WTC11 (cell line): ENCODE measurements at places on chromosomes 7 and 10. TPM values are rescaled to one million over a fixed set of nuclear protein-coding genes. Genes with fewer than 3 reads are reported as not detected.

DNA sequence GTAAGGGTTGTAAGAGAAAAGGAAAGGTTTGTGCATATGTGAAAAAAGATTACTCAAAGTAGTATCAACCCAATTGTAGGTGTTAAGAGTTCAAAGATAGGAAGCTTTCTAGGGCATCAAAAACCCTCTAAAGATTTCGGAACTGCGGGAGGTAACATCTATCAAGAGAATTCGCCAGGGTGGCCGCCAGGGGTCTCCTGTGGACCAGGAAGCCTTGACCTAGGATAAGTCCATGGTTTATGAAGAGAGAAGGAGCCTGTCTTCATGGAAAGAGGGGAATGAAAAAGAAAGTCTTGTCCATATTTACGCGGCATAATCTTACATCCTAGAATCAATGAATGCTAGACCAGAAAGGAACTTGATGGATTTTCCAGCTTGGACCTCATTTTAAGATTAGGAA, 140.7 kb upstream of the CALCR start:
- H3K27me3 ChIP-seq, result no peaks in the 10 kb centered on the region; the same call in 1 of the 2 replicates
- H3K4me1 ChIP-seq, result peaks cover 3% of the 10 kb centered on the region; the same call in 1 of the 2 replicates
- H3K36me3 ChIP-seq, result no peaks in the 10 kb centered on the region
- DNase-seq, result peak; percentile 75

DNA sequence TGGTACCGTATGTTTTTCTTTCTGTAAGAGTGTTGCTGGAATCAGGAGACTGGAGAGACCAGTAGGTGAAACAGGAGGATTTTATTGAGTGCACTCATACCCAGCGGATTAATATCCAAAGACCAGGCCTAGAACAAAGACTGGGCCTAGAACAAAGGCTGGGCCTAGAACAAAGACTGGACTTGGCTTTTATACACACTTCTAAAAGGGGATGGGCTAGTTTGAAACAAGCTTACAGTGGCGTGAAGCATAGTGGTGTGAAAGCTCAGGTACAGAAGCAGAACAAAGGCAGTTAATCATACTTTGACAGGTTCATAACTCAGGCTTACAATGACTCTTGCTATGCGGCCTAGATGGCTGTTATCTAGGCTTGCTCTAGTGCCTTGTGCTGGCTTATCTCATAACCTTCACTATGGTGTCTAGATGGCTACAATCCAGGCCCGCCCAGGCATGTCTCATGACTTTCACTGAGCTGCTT, 67.7 kb downstream of the TRIM24 start:
- DNase-seq, result no peak
- no peak overlapping the region for H3K4me3 ChIP-seq

DNA sequence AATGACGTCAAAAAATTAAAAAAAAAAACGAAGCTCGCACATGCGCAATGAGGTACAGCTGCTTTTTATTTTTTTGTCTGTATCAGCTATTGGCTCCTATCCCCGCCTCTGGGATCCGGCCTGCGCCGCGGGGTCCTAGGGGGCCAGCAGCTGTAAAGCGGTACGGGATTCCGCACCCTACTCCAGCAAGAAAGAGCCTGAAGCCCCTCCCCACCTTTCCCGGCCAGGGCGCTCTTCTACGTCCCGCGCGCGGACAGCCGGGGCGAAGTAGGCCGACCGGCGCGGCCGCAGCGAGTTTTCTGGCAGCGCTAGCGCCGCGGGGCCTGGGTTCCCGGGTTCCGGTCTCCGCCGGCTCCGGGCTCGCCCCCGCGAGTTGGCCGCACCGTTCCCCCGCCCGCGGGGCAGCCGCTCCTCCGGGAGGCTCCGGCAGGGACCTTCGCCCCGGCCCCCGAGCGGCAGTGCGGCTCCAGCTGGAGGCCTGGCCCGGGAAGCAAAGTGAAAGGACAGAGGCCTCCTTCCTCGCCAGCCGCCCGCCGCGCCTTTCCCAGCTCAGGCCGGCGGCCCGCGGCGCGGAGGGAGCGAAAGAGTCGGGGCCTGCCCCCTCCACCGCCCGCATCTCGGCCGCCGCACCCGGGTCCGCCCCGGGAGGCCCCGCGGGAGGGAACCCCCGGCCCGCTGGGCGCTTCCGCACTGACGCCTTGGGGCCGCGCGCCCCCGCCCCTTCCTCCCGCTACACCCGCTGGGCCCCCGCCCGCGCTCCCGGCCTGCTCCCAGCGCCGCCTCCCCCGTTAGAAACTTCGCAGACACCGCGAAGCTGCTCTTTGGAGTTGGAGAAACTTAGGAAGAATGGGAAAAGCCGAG, 4.7 kb upstream of the SPAG6 start:
- DNase-seq, result peak; percentile 66
- no peak overlapping the region for H3K27ac ChIP-seq
- H3K27me3 ChIP-seq, result peaks cover 96% of the 10 kb centered on the region
- H3K4me1 ChIP-seq, result peaks cover 15% of the 10 kb centered on the region
- H3K36me3 ChIP-seq, result no peaks in the 10 kb centered on the region

- no peak for DNase-seq
- peaks cover 25% of the 10 kb centered on the region for H3K4me1 ChIP-seq
- H3K4me3 ChIP-seq, result no peak overlapping the region
- H3K36me3 ChIP-seq, result peaks cover 16% of the 10 kb centered on the region; the same call in 1 of the 2 replicates
- no peak overlapping the region; the same call in 1 of the 2 replicates for H3K27ac ChIP-seq
Measured at GRCh38 chr10:60883187-60883586, 60.8 kb downstream of the RHOBTB1 start.

- peak; percentile 54 for DNase-seq
- H3K36me3 ChIP-seq, result peaks cover 6% of the 10 kb centered on the region
- no peak overlapping the region for H3K27ac ChIP-seq
- no peak overlapping the region for H3K4me3 ChIP-seq
- H3K4me1 ChIP-seq, result peaks cover 18% of the 10 kb centered on the region
Measured at GRCh38 chr7:155002411-155003091, 373 bp downstream of the PAXIP1 start.

The ELN gene
- 3.3 to 5.4 TPM (median 3.9 TPM) in 3 replicates for total RNA-seq
